HFF-Myc (cell line): ENCODE measurements at places on chromosomes 12 and 14.

- DNase-seq: no peak
Measured at GRCh38 chr14:65949711-65950516, 536.3 kb upstream of the CCDC196 start.

- DNase-seq: peak; percentile 77
Measured at GRCh38 chr12:27549801-27550652, 26.0 kb downstream of the PPFIBP1 start.

GRCh38 chr12:75976113-75976512 lies 55.5 kb downstream of the PHLDA1 start:
- no peak for DNase-seq

DNA sequence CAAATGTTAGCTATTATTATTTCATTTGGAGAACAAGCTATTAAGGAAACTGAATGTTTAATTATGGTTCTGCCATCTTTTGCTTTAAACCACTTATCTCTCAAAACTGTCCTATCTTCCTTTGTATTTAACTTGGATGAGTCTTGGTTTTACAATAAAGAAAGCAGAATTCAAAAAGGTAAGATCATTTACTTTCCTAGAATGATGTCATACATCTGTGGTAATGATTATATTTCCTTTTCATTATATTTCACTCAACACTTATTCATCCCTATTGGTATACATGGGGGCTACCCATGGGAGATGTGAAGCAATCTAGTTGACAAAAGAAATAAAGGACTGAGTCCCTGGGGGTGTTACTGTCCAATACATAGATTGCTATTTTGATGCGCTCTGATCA lies 456.7 kb downstream of the ZFP36L1 start:
- DNase-seq: no peak

DNA sequence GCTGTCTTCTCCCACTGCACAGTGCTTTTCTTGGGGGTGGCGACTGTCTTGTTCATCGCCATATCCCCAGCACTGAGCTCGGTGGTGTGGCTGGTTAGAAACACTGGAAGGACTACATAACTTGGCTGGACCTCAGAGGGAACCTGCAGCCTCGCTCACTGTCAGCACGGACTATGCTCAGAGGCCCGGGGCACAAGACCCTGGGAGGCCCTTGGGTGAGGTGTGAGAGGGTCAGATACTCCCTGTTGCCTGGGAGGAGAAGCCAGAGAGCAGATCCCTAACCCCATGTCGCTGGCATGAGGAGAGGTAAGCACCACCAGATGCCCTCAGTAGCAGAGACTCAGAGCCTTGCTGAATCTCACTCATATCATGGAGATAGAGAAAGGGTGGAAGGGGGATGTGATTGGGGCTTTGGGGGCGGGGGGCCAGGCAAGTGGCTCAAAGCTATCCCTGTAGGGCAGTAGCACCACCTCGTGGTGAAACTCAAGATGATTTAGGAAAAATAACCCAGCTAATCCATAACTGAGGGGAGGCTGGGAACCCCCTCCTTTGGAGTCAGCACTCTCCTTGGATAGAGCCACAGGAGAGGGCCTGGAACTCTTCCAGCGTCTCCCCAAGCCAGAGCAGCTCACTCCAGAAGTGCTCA lies 18.7 kb upstream of the HDAC7 start:
- DNase-seq: no peak

GRCh38 chr14:102171173-102172020 lies 31.7 kb downstream of the WDR20 start:
- DNase-seq: no peak

GRCh38 chr12:130214686-130215395 lies 52.6 kb downstream of the FZD10 start:
- DNase-seq: no peak

DNA sequence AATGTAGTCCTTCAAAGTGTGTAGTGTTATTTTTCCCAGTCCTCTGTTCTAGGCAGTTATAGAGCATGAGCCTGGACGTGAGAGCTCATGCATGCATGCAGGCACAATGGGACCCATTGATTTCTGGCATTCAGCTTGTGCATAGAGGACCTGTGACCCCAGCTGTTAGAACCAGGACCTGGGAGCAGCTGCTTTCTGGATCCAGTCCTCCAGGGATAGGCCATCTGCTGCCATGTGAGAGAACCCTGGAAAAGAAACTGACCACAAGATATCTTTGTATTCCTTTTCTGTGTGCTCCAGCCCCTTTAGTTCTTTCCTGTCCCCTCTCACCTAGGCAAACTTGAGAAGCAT lies 76.9 kb downstream of the SUSD6 start:
- no peak for DNase-seq

DNA sequence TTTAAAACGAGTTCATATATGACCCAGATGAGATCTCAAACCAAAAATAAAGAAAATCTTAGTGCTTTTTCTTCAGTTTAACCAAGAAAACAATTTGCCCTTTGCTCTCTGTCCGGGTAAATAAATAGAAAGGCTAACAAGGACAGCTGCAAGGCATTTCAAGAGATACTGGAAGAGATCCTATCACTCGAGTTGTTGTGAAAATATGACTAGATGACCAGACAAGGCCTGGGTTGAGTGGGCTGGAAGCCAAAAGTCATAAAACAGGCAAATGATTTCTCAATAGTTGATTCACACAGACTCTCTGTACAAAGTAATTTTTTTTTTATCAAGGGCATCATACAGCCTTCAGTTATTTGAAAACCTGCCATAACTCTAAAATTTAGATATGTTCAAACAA lies 55.9 kb upstream of the AVPR1A start:
- no peak for DNase-seq

DNA sequence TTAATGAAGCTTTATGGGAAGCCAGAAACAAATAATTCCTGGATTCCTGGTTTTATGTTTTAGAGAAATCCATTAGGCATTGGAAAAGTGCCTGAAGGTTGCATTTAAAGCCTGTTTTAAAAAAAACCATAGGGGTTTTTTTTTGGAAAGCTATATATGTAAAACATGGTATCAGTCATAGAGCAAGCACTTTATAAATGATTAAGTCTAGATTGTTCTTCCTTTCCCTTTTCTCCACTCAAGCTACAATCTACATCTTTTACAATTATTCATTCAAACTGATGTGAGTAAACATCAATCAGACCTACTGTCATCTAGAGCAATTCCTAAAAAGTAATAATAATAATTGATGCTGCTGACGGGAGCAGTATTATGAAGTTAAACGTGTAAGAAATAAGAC lies 500.7 kb downstream of the TMEM117 start:
- no peak for DNase-seq

DNA sequence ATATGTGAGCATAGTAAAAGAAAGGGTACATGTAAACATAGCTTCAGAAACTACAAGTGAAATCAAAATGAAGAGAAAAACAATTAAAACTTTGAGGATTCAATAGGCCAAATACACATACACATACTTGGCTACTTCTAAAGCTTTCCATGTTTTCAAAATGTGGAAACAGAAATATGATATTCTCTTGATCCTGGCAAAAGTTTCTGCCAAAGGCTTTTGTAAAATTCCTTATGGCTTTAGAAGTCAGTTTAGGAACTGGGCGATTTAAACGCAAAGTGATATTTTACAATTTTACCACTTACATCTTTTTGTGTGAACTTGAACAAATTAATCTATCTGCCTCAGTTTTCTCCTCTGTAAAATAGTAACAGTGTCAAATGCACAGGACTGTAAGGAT lies 756.4 kb downstream of the C12orf50 start:
- DNase-seq: no peak
